ENCODE measurements at places on chromosomes 5 and 9.

- peaks cover 6% of the 10 kb centered on the region for H3K36me3 ChIP-seq
- H3K4me3 ChIP-seq, result no peak overlapping the region
- H3K27me3 ChIP-seq, result no peaks in the 10 kb centered on the region
- DNase-seq, result peak; percentile 13
- H3K4me1 ChIP-seq, result peaks cover 6% of the 10 kb centered on the region
Measured at GRCh38 chr5:131413605-131414559, 150.0 kb downstream of the CDC42SE2 start.

- peaks cover 18% of the 10 kb centered on the region for H3K4me1 ChIP-seq
- no peak overlapping the region for H3K4me3 ChIP-seq
- H3K27ac ChIP-seq, result peak overlapping the region; percentile 52
- DNase-seq, result no peak
- H3K36me3 ChIP-seq, result peaks cover 18% of the 10 kb centered on the region
Measured at GRCh38 chr5:1274471-1274870, 20.4 kb downstream of the TERT start.

GRCh38 chr5:154197801-154198491 is 7.4 kb downstream of the GALNT10 start:
- H3K27ac ChIP-seq, result no peak overlapping the region
- peaks cover 19% of the 10 kb centered on the region for H3K36me3 ChIP-seq
- no peaks in the 10 kb centered on the region for H3K4me1 ChIP-seq

GRCh38 chr5:55480781-55481180 is 54.0 kb downstream of the PLPP1 start:
- H3K36me3 ChIP-seq, result no peaks in the 10 kb centered on the region
- peaks cover 17% of the 10 kb centered on the region for H3K4me1 ChIP-seq
- H3K27ac ChIP-seq, result no peak overlapping the region
- no peak overlapping the region for H3K4me3 ChIP-seq
- H3K27me3 ChIP-seq, result no peaks in the 10 kb centered on the region

DNA sequence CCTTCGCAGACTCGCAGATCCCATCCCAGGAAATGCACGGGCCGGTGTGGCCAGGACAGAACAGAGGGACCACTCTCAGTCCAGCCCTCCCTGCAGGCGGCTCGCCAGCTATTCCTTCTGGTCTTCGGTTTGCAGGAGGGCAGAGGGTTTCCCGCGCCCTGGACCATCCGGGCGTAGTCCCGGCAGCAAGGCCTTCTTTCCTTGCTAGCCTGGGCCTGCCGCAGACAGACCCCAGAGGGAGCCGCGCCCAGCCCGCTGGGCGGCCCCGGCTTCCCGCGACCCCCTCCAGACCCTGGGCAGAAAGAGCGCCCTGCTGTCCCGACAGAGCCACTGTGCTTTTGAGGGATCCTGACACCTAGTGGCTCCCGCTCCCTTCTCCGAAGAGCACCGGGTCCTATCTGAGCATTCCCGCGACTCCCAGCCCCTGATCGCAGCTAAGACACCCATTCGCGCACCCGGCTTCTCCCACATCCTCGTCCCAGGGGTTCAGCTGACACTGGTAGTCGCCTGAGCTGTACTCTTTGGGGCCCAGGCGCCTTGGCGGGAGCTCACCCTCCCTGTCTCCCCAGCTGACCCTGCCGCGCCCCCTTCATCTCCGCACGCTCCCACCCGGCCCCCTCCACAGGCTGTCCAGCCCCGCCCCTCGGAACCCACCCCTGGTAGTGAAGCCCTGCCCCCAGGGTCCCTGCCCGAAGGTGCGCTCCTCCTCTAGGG is 1.1 kb downstream of the CFAP90 start:
- H3K27ac ChIP-seq, result no peak overlapping the region
- no peaks in the 10 kb centered on the region for H3K36me3 ChIP-seq

- no peaks in the 10 kb centered on the region for H3K4me1 ChIP-seq
- H3K27ac ChIP-seq, result no peak overlapping the region
- H3K4me3 ChIP-seq, result no peak overlapping the region
- H3K36me3 ChIP-seq, result no peaks in the 10 kb centered on the region
Measured at GRCh38 chr9:117046666-117047327, 359.7 kb downstream of the TRIM32 start.

DNA sequence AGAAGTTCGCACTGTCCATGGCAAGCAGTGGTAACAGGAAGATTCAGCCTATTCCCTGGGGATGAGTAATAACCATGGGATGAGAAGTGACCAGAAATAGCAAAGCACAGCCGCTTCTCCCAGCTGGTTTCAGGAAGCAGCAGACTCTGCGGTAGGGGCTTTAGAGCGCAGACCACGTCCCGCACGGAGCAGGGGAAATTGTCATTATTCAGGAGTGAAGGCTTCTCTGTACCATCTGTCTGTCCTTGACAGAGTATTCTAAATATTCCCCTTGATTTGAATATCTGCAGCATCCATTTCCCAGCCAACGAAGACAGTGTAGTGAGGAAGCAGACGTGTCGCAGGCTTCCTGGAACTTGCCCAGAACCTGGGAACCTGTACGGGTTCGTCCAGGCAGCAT is 159.6 kb downstream of the NXNL2 start:
- no peaks in the 10 kb centered on the region for H3K27me3 ChIP-seq
- no peak for DNase-seq
- no peak overlapping the region for H3K4me3 ChIP-seq
- no peaks in the 10 kb centered on the region for H3K36me3 ChIP-seq
- H3K27ac ChIP-seq, result no peak overlapping the region
- H3K4me1 ChIP-seq, result no peaks in the 10 kb centered on the region

DNA sequence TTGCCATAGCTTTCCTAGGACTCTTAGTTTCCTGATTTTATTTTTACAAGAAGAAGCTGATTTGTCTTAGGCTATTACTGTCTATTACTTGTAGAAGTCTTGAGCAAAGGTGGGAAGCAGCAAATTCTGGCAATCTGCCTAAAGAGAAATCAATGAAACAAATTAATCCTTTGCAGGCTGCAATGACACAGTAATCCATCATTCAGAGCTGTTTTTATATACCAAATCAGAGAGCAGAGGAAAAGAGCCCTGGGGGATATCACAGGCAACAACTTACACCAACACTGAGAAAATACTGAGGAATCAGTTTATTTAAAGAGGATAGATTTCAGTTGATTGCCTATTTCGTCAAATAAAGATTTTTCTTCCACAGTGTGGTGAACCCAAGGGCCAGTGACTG is 13.6 kb downstream of the NR2F1-AS1 start:
- no peaks in the 10 kb centered on the region for H3K36me3 ChIP-seq
- H3K4me3 ChIP-seq, result no peak overlapping the region
- DNase-seq, result no peak
- H3K27me3 ChIP-seq, result peaks cover 2% of the 10 kb centered on the region

DNA sequence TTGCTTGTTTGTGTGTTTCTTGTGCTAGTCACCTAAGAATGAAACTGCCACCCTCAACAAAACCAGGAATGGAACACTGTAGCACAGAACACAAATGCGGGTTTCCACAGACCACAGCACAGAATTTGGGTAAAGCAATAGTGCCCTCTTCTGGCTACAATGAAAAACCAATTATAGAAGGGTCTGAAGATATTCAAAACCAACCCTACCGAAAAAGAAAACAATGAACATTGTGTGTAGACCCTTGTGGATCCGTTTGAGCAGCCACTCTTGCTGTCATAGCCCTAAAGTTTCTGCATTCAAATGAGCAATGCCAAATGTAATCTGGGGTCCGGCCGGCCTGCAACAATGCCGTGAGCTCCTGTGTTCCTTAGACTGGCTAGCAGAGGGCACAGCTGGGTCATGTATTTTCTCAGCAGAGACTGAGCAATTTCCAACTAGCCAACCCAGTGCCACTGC is 8.3 kb upstream of the ENC1 start:
- no peak overlapping the region for H3K27ac ChIP-seq
- peak; percentile 32 for DNase-seq
- H3K36me3 ChIP-seq, result no peaks in the 10 kb centered on the region
- H3K27me3 ChIP-seq, result peaks cover 12% of the 10 kb centered on the region

- H3K27ac ChIP-seq, result no peak overlapping the region
- no peaks in the 10 kb centered on the region for H3K4me1 ChIP-seq
- no peaks in the 10 kb centered on the region for H3K36me3 ChIP-seq
- DNase-seq, result no peak
- H3K27me3 ChIP-seq, result no peaks in the 10 kb centered on the region
Measured at GRCh38 chr9:82154573-82154972, 166.0 kb downstream of the SPATA31D1 start.

- no peak for DNase-seq
- no peak overlapping the region for H3K4me3 ChIP-seq
- no peaks in the 10 kb centered on the region for H3K36me3 ChIP-seq
Measured at GRCh38 chr9:84294241-84294950, 46.2 kb downstream of the SLC28A3 start.

- no peak for DNase-seq
- H3K27me3 ChIP-seq, result peaks cover 4% of the 10 kb centered on the region
- no peaks in the 10 kb centered on the region for H3K36me3 ChIP-seq
- H3K27ac ChIP-seq, result no peak overlapping the region
- no peak overlapping the region for H3K4me3 ChIP-seq
- no peaks in the 10 kb centered on the region for H3K4me1 ChIP-seq
Measured at GRCh38 chr5:40877371-40877988, 31.8 kb upstream of the C7 start.

All from DND-41 (cell line).